ENCODE measurements at places on chromosomes 12 and 14.

DNA sequence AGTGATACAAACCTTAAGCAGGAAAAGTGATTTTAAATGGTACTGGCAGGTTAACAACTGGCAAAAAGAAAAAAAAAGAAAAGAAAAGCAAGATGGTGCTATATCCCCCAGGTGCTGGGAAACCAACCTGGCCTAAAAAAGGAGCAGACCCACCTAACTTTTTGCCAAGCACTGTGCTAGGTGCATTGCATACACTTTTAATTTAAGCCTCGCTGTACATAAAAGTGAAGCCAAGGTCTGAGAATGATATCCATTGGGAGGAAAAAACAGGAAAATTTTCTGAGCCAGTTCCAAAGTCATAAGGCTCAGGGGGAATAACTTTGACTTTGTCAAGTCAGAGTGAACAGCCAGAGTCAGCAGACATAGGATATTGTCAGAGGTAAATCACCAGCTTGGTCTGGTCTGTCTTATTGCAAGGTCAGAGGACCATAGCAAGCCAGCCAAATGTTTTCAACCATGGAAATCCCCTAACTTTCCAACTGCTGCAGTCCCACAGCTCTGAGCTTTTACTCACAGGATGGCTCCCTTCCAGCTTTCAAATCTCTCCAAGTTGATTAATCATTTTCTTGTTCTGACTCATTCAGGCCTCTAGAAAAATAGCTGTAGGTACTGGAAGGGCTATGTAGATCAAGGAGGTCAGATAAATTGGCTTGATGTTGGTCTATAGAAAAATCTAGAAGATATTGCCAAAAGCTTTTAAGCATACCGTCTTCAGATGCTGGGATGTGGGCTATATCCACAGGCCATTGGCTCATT, 412.9 kb downstream of the RAD51B start:
- peak; percentile 31 for DNase-seq

GRCh38 chr12:109278912-109279311, 30.2 kb downstream of the FOXN4 start:
- no peak for DNase-seq

DNA sequence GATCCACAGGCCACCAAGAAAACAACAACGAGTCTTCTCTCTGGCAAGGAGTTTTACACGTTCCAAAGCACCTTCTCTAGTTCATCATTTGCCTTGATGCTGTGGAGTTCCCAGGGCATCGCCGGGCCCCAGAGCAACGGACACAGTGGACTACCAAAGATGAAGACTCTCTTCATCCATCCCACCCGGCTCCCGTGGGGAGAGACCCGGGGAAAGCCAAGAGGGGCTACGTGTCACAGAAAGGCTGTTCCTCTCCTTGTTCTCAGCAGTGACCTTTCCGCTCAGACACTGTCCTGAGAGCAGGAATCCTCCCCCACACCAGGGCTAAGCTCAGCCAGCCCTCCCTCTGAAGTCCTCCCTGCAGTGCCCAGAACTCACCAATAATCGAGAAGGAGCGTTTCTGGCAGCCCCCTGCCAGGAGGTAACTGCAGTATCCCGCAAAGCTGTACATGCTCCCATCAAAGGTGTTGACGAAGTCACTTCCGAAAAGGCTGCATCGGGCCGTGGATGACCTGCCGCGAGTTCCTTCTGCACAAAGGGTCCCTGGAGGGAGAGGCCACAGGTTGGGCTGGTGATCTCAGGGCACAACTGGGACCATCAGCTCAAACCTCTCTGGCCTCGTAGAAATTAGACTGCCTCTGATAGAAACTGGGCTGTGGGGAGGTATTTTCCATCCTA, 3.5 kb downstream of the VWF start:
- no peak for DNase-seq

DNA sequence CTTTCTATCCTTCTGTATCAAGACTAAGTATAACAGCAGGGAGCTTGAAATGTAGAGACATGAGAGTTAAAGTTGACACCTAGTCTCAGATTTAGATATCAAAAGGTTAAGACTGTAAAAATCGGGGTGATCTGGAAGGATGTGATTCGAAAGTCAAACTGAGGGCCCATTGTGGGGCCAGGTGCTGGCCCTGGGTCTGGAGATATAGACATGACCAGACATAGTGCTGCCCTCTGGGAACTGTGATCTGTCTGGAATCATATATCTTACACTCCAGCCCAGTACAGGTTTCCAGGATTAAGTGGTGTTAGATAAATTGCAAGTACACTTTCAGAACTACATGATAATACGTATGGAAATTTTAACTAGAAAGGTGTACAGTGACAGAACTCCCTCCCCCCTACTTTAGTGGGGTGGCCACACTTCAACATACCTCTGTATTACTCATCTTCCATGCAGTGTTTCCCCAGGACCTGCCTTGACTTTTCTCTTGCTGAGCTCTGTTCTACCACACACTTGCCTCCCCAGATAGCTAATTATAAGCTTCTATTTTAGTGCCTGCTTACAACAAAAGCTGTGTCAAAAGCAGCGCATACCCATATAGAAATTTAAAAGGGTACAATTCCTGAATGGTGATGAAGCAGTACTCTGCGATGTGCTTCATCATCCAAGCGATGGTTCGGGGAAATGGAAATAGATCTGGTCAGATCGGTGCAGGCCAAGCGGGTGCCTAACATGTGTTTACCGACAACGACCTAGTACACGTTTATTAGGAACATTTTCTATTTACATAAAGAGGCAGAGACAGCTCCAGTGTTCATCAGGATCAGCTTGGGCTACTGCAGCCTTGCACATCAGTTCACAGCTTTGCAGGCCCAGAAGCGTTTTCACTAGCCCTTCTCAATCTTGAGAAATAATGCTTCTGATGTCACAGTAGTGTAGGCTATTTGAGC, 68.7 kb downstream of the ARF6 start:
- no peak for DNase-seq

DNA sequence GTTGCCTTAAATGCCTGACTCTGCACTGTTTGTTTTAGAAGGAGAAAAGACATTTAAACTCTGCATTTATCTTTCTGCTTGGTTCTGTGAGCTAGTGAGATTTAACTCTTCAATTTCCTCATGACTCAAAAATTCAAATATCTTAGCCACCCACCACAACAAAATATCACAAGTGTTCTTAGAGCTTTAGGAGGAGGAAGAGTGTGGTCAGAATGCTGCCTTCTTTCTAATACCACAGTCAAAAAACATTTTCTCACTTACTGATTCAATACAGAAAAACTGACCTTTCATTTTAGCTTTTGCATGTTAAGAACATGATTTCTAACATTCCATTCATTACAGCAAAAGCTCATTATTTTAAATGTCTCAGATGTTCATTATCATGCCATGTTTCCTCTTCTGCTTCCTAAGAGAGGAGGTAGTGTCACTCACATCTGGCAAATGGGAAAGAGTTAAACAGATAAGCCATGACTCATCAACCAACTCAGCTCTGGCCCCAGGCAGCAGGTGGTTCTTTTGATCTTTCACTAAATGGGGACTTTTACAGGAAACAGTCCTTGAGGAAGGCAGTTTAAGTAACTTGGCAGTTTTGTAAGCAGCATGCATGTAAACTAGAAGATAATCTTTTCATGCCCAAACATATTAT, 56.4 kb upstream of the RNU6-8 start:
- DNase-seq = no peak

DNA sequence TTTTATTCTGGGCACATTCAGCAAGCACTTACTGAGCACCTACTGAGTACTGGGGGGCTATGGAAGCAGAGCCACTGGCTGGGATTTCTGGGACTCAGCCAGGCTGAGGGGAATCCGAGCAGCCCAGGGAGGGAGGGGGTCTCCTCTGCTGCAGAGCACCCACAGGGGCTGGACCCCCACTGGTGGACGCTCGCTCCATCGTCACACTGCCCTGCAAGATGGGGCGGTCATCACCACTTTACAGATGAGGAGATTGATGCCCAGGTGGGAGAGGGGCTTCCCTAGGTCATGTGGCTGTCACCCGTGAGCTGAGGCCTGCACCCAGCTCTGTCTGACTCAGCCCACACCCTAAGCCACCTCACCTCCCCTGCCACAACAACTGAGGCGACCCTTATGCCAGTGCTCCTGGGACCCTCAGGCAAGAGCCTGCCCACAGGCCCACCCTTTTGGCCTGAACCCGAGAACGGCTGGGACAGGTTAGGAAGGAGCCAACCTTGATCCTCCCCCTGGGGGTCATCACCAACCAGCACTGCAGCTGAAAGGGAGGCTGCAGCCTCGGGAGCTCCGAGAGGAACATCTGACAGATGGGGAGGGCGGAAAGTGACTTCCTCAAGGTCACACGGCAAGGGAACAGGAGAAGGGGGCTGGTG, 74.4 kb downstream of the SERPINA3 start:
- no peak for DNase-seq

DNA sequence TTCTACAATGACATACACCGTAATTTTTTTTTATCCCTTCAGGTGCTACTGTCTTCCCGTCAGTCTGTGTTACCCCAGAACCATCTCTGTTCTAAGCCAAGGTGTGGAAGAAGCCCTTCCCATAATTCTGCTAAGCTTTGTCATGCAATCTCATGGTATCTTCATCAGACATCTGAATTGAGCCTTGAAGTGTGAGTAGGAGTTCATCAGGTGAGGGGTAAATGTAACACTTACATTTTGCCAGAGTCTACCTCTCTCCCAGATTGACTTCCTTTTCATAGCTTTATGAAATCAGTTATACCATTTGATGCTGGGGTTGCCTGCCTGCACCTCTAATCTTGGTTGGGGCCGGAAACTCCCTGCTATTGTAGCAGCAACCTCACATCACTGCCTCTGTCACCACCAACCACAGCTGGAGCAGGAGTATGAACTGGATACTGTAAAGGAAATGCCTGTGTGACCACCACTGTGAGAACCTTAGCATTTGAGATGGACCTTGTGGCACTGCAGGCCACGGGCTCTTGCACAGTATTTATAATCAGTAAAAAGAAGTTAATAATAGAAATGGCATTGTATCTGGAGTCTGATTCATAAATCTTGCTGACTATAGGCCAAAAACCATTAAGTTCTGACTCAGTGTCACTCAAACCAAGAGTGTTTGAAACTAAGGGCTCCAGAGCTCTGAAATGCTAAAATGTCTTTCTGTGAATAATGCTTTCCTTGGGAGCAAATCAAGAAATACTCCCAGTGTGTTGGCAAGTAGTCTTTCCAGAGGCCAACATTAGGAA, 58.7 kb upstream of the STK38L start:
- peak; percentile 10 for DNase-seq

- no peak for DNase-seq
Measured at GRCh38 chr14:101590616-101591015, 29.3 kb downstream of the DIO3 start.
